ENCODE measurements at places on chromosomes 5 and 9.

DNA sequence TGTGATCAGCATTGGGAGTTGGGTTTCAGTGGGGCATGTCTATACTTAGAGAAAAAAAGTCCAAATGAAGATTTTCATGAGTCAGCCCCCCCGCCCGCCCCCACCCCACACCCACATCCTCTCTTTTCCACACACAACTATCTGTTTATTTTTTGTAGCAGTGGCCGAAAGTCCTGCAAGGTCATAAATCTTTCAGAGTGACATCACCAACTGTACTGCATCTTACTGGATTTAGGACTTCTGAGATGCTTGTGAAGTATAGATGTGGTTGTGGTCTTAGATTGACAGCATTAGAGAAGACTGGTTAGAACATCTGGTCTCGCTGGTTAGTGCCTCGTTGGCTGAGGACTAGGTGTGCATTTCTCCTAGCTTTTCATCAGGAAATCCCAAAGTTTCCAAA lies 7.3 kb upstream of the ROPN1L start:
- no peak for DNase-seq

DNA sequence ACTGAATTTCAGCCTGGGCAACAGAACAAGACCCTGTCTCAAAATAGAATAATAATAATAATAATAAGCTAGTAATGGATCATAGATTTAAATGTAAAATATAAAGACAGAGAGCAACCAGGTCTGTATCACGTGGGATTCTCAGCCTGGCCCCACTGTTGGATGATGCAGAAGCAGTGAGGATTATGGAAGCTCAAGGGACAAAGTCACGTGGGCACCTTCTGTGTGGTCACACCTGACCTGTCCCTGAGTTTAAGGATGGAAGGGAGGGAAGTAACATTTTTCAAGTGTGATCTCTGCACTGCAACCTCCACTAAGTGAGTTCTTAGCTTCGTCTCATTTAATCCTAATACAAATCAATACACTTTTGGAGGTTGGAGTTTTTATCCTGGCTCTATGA lies 212.5 kb upstream of the IER5L start:
- DNase-seq, result no peak

DNA sequence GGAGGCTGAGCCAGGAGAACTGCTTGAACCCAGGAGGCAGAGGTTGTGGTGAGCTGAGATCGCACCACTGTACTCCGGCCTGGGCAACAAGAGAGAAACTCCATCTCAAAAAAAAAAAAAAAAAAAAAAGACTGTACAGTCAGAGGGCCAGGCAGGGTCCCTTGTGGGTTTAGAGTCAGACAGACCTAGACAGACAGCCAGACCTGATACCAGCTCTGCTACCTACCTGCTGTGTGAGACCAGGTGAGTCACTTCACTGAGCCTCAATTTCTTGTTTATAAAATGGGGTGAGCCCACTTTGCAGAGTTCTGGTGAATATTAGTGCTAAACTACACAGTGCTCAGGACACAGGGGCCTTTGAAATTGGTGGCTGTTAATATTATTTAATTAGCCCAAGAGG lies 19.7 kb downstream of the TRIM14 start:
- DNase-seq, result no peak

DNA sequence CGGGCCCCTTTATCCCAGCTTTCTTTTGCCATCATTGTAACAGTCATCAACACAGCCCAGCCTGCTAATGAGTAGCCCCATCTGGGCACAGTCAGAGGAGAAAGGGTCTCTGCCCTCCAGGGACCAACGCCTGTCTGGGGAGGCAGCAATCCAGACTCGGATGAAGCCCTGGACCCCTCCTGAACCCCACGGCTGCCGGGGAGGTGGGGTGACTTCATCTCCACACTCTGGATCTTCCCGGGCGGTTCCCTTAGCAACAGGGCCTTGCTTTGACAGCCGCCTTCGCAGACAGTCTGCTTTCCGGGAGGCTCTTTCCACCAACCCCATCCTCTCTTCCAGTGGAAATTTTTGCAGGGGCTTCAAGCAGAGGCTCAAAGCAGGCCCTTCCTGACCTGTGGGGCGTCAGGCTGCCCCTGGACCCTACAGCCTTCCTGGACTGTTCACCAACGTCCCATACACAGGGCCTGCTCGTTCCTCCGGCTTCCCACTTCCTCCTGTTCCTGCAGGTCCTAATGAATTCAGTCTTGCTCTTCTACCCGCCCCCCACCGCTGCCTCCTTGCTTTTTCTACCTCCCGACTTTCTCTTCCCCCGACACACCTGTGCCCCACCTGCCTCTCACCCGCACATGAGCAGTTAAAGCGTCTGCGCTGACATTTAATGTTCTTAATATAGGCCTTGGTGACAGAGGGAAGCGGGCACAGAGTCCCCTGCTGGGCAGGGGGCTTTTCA lies 161.7 kb upstream of the MVB12B start:
- no peak for DNase-seq

GRCh38 chr5:2383698-2384065 lies 367.8 kb downstream of the IRX2 start:
- no peak for DNase-seq

GRCh38 chr9:99720455-99721050 lies 101.1 kb upstream of the NR4A3 start:
- no peak for DNase-seq

DNA sequence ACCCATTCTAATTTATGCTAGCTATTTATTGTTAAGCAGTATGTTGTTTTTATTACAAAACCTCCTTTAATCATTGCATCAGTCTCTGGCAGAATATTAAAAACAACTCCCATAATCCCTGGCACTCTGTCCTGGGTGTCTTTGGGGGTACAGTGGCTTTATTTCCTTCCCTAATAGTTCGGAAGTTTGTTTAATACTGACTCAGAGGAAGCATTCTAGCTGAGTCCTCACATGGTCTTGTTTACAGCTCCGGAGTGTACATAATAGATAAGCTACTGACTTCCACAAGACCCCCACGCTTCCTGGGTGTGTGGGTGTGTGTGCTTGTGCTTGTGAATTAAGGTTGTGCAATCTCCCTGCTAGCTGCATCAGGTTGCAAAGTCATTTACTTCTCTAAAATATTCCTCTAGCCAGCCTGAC lies 149.8 kb upstream of the CDKN2B start:
- no peak for DNase-seq

DNA sequence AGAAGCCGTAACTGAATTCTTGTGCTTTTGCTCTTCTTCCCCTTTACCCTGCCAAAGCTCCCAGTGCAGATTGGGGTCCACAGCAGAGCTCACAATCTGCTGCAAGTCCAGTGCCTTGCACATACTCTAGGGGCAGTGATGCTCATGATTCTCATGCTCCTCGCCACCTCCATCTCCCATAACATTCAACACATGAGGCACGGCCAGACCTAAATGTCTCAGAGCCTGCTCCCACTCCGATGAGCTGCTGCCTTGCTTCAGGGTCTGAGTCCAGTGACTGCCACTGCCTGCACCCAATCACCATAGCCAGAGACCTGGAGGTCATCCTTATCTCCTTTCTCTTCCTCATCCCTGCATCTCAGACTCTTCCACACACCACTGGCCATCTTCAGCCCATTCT lies 10.5 kb downstream of the CSF1R start:
- no peak for DNase-seq

- no peak for DNase-seq
Observed at GRCh38 chr5:31235381-31235780, 41.9 kb downstream of the CDH6 start.
